Hippocampal formation (tissue), 2 donors: ENCODE measurements at places on chromosomes 1 and 21.
A peak's percentile ranks its signal among the peaks of the same experiment; 100 is the strongest.

DNA sequence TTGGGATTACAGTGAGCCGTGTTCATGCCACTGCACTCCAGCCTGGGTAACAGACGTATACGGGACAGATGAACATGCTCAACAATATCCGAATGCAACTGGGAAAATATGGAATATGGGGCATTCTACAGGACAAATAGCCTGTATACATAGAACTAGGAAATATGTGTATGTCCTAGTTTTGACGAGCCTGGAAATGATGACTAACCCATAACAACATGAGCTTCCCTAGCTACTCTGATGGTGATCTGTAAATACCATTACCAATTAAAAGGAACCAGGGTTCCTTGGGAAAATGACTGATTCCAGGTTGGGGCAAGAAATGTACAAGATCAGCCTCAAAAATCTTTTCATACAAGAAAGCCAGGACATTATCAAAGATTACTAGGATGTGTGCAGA, 42.8 kb upstream of the ARTN start:
- no peak for DNase-seq

DNA sequence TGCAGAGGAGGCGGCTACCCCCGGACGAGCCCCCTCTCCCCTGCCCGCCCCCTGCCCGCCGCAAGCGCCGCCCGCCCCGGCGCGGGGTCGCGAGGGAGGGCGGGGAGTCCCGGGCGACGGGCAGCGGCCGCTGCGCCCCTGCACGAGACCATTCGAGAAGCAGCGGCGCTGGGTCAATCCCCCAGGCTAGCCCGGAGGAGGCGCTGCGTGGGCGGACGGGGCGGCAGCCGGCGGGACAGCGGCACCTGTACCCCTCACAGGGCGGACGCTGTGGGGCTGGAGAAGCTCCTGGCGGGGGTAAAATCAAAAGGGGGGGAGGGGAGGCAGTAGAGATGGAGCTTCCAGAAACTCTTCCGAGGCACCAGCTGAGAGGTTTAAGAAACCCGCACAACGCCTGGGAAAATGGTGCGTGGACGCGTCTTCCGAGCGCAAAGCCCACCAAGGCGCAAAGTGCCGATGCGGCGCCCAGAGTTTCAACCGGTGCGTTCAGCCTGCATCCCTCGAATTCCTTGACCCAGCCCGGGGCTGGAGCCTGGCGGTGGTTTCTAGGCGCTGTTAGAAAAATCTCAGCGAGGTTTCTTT, at the start of gene PLPPR5:
PLPPR5 (minus strand) TSS at position 1 of the 582 bp plus-strand sequence. CDS start 190 bp downstream, outside the sequence.
- peak; percentile 37 for DNase-seq

GRCh38 chr1:147738739-147739476, 21.5 kb downstream of the GJA5 start:
- DNase-seq: no peak

- no peak for DNase-seq
These were observed 29.0 kb downstream of the ATP2B4 start for GRCh38 chr1:203655671-203656070.

DNA sequence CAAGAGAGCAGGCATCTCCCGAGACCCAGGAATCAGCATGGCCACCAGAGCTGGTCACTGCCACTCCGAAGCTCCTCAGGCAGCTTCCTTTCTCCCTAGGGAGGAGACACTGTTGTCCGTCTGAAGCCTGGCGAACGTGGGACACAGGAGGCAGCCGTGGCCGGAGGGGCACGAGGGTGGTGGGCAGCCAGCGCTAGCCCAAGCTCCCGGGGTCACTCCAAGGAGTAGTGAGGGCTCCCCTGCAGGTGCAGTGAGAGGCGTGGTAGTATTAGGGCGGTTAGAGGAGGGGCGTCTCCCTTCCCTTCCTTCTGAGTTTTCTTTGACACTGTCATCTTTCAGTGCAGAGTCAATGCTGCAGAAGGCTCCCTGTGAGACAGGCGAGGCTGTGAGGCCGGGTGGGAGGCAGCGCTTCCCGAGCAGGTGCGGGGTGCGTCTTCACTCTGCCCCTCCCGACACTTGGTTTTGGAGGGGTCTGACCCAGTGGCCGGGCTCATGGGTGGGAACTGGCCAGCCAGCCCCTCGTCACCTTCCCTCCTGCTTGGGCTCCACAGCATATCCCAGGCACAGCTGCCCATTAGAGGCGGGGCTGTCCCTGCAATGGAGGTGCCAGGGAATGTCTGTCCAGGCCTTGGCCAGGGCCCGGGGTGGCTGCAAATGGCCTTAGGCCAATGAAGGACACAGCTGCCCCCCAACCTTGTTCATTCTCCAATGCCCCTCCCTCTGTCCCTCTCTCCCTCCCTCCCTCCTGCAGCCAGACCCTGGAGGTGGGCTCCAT, 171.6 kb upstream of the ARHGEF16 start:
- no peak for DNase-seq

DNA sequence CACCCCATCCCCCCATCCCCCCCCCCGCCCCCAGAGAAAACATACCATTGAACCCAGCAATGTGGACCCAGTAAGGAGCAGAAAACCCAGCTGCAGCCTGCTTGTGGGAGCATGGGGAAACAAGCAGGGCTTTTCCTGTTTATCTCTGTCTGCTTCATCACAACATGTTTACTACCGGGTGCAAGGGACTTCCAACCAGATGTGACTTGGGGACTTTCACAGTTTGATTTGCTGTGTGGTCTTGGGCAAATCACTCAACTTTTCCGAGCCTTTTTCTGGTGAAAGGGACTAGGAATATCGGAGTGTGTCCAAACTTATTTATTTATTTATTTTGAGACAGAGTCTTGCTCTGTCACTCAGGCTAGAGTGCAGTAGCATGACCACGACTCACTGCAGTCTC, 3.2 kb downstream of the TMCC2 start:
- peak; percentile 41 for DNase-seq

DNA sequence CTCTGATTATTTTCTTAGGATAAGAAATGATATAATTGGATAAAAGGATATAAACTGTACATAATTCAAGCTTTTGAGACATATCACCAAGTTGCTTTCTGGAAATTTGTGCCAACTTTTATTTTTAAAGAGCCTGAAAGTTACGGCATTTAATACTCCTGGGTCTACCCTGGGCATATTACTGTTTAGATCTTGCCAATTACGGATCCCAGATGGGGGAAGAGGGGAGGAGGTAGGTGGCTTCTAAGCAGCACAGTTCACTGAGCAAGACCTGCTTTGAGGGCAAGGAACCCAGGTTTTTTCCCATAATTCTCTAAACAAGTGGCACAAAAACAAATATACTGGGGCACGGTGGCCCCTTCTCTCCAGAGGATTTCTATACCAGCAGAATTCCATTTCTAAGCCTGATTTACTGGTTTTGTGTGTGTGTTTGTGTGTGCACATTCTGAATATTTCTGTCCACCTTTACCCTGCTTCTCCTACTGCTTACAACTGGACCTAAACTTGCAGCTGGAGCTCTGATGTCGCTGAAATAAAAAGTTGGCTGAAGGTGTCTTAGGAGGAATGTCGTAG, 76.7 kb downstream of the LAMC2 start:
- no peak for DNase-seq

DNA sequence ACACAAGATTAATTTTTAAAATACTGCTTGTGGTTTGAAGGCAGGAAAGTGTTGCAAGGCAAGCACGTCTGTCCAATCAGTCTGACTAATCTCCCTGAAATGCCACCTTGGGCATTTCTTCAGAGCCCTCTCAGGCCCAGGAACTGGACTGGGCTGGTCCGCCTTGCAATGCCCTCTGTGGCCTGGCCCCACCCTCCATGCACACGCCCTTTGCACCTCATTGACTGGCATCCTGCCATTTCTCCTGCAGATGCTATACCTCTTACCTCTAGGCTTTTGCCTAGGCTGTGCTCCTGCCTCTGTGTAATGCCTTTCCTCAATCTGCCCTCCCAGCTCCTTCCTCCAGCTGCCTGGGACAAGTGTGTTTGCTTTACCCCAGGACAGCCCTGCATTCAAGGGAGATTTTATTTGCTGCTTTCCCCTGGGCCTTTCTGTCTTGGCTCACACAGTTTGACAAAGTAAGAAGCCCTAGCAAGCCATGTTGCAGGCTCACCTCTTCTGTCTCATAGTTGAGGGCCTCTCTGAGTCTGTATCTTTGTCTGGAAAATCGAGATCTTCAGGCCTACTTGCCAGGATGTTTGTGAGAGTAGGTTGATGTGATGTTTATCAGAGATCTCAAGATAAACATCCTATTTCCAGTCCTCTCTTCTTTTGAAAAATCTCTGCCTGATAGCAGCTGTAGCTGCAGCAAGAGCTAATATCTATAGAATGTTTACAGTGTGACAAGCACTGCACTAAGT, 149.2 kb upstream of the JUN start:
- DNase-seq: no peak

DNA sequence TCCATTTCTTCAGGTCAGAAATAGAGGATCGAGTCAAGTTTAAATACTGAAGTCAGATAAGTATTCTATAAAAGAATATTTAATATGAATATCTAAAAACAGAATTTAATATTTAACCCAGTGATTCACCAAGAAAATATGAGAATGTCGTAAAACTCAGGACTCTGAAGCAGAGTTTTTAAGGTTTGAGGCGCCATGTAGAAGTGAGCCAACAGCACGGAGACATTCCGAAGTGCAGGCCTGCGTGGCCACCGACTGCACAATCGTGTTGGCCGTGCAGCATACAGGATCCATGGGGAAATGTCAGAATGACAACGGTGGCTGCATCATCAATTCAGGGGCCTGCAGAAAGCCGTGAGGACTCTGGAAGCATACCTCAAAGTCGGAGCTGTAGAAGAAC, 23.4 kb downstream of the MRAP start:
- DNase-seq: no peak

- DNase-seq: no peak
These were observed 3.7 kb downstream of the AURKAIP1 start for GRCh38 chr1:1371364-1371745.

GRCh38 chr1:119115736-119116135, 24.7 kb downstream of the WARS2 start:
- no peak for DNase-seq

- peak; percentile 23 for DNase-seq
These were observed 63.2 kb downstream of the SYDE2 start for GRCh38 chr1:85137660-85138059.

DNA sequence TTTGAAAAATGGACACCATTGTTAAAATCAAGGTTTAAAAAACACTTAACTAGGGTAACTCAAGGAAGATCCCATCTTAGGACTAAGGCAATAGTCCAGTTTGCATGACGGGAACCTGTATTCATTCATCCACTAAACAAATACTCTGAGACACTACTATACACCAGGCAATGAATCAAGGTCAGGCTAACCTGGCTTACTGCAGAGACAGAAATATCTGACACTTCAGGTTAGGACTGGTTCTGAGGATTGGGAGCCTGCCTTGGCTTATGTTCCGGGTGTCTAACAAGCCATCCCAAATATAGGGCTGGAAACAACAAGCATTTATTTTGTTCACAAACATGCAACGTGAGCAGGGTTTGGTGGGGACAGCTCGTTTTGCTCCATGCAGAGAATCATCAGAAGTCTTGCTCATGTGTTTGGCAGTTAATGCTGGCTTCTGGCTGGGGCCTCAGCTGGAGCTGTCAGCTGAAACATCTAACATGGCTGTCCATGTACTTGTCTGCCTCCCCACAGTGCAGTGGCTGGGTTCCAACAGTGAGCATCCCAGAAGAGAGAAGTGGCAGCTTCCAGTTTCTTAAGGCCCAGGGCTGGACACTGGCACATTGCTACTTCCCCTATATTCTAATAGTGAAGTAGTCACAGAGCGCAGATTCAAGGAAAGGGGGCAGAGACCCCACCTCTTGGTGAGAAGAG, 37.0 kb upstream of the CAMK1G start:
- DNase-seq: no peak
